ENCODE measurements at places on chromosomes 2 and 18. TPM values are rescaled to one million over a fixed set of nuclear protein-coding genes. Genes with fewer than 3 reads are reported as not detected.

DNA sequence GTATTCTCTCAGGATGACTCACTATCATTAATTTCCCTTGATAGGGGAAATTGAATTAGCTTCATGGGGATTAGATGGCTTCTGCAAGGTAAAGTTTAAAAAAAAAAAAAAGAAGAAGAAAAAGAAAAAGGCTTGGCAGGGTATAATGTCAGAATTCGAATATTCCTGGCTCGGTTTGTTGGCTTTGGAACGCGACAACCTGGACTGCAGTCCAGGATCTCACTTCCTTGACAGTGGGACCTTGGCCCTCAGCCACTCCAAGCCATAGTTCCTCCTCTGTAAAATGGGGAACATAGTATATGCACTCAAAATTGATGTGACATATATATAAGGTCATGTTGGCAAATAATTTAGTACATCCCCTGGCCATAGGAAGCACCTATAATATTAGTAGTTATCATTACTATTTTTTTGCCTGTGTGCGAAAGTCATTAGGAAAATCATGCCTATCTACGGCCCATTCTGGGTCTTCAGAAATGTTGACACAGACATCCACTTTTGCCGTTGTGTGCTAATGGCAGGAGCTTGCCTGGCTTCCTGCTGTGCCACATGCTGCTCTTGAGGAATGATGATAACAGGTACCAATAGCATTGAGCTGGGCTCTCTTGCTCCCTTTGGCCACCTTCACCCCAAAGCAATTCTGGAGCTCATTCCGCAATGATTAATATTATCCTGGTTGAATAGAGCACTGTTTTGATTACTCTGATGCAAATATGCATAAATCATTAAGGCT lies 97.9 kb downstream of the MTCL1 start:
- DNase-seq, result no peak

DNA sequence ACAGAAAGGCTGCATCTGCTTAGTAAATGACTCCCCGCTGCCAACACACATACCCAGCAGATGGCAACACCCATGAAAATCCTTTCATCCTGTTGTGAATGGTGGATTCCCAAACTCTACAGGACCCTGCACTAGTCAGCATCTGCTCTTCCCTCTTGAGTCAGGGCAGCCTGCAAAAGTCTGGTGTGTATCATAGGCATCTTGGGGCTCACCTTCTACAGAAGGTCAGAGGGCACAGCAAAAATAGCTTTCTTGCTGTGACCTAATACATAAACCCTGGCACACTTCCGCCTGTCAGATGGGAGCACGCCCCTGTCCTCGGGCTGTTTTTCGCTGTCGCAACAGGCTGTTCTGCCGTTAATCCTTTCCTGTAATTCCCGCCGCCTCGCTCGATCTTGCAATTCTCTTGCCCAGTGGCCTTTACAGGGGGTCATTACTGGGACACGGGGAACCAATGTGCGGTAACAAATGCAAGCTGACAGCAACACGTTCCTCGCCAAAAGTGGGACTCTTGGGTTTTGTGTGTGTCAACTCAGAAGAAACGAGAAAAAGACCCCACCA lies 19.9 kb upstream of the SCYGR1 start:
- DNase-seq, result no peak

GRCh38 chr2:145146691-145147090 lies 626.8 kb upstream of the ZEB2 start:
- DNase-seq, result no peak

GRCh38 chr18:8520266-8520665 lies 89.0 kb upstream of the RAB12 start:
- no peak for DNase-seq

DNA sequence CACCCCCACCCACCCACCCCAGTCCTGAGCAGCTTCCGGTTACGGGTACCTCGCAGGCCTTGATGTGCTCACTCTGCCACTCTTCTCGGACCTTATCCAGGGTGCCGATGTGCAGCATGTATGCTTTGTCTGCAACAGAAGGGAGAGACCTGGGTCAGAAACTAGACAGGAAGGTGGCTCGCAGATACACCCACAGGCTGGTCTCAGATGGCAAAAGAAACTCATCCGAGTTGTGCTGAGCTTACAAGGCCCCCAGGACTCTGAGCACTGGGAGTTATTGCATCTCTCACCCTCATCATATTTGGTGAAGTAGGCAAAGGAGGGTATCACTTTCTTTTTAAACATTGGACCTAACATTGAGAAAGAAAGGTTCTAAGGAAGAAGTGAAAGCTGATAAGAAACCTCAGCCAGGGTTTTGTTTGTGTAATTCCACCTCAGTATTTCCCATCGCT lies 30.6 kb upstream of the EPG5 start:
- DNase-seq, result no peak

- no peak for DNase-seq
These were observed 101.0 kb upstream of the NT5C1B start for GRCh38 chr2:18690342-18690741.

- DNase-seq, result no peak
These were observed 37.2 kb downstream of the ZNF521 start for GRCh38 chr18:25314838-25315190.

- no peak for DNase-seq
These were observed 81.9 kb downstream of the MOGAT1 start for GRCh38 chr2:222753251-222753824.

DNA sequence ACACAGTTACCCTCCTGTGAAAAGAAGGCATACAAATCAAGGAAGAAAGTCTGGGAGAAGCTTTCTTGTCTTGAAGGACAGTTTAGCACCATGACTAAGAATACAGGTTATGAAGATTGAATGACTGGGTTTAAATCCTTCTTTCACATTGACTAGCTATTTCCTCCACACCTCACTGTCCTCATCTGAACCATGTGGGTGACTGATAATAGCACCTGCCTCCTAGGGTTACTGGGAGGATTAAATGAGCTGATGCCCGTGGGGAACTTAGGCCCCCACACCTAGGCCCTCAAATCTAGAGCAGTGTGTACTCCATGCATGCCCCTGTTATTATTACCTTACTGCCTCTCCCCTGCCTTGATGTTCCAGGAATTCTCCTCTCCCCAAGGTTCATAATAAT lies 202.9 kb downstream of the FBXO15 start:
- DNase-seq, result no peak

DNA sequence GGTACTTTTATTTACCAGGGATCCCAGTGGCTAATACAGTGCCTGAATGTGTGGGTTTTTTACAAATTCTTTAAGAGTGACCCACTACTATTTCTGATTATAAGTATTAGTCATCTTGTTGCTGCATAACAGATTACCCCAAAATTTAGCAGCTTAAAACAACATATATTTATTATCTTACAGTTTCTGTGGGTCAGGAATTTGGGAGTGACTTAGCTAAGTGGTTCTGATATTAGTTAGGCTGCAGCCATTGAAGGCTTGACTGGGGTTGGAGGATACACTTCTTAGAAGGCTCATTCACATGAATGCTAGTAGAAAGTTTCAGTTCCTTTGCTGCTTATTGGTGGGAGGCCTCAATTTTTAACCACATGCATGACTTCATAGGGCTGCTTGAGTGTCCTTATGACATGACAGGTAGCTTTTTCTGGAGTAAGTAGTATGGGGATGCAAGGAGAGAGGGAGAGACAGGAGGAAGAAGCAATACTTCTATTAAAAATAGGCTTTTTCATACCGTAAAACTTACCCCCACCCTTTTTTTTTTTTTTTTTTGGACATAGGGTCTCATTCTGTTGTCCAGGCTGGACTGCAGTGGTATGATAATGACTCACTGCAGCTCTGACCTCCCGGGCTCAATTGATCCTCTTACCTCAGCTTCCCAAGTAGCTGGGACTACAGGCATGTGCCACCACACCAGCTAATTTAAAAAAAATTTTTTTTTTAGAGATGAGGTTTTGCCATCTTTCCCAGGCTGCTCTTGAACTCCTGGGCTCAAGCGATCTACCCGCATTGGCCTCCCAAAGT lies 13.3 kb upstream of the POLE4 start:
- no peak for DNase-seq

GRCh38 chr18:3037423-3037915 lies 24.5 kb upstream of the LPIN2 start:
- no peak for DNase-seq

- no peak for DNase-seq
These were observed 79.8 kb downstream of the ASB1 start for GRCh38 chr2:238506371-238507068.

- DNase-seq, result no peak
These were observed 182.9 kb upstream of the TPO start for GRCh38 chr2:1230155-1230893.

DNA sequence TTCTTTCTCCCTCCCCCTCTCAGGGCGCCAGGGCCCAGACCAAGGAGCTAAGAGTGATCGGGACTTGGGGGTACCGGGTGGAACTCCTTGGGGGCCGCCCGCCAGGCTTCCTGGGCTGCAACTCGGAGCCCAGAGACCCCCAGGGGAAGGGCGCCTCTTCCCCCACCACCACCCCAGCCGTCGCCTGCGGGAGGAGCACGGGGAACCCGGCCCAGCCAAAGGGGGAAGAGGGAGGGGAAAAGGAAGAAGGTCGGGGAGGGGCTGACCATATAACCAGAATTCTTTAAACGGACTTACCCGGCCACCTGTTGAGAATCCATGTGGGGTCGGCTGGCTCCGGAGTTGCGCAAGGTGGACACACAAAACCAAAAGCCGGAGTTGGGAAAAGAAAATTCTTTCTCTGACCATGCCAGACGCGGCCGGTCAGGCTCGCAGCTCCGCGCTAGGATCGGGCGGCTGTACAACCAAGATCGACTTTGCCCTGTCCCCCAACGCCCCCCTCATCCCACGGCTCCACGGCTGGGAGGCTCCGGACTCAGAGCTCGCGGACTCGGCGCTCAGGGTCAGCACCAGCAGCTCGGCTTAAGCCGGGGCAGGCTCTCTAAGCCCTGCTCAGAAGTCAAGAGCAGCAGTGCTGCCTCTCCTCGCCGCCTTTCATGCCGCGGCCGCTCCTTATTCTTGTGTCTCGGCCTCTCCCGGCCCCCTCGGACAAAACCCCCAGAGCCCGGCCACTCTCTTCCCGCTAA lies 6.3 kb upstream of the SIX3 start:
- no peak for DNase-seq

DNA sequence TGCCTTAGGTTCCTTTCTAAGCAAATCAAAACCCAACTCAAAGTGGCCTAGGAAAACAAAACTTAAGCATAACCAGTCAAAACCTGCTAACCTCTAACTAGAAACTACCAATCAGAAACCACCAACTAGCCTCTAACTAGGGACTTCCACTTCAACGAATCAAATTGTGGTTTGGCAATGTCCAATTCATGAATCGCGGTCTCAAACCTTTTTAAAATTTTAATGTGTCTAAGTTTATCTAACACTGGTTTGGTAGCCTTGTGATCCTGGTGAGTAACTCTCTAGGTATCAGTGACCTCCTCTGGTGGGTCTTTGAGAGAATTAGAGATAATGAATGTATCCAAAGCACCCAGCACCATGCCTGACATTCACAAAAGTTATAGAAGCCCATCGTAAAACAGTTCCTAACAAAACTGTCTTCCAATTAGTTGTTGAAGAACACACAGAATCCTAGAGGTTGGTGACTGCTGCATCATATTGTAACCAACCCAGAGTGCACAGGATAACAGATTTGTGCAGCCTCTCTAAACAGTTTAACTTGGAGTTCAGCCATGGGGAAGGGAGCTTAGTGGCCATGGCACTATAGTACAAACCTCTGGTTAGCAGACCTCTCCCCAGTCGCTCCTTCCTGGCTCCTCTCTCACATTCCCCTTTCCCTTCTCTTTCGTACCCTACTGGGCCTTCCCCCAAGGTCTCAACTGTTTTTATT lies 45.2 kb upstream of the B3GNT2 start:
- DNase-seq, result no peak

GRCh38 chr18:13353084-13353823 lies 134.7 kb downstream of the LDLRAD4 start:
- no peak for DNase-seq

DNA sequence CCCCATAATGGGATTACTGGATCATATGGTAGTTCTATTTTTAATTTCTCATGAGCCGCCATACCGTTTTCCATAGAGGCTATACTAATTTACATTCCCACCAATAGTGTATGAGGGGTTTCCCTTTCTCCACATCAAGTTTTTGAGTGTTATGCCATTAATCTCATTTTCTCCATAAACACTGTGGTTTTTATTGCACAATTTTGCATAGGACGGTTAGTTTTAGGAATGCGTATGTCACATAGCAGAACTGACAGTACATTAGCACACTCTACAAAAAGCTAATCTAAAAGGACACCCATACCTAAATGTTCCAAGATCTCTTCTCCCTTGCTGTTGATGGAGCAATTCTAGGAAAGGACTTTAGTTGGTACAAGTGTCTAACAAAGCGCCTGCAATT lies 32.5 kb downstream of the DARS1 start:
- no peak for DNase-seq

GRCh38 chr2:222518570-222519381 lies 94.4 kb downstream of the SGPP2 start:
- DNase-seq, result no peak

- no peak for DNase-seq
These were observed 101.5 kb downstream of the KCNF1 start for GRCh38 chr2:11013196-11013595.

DNA sequence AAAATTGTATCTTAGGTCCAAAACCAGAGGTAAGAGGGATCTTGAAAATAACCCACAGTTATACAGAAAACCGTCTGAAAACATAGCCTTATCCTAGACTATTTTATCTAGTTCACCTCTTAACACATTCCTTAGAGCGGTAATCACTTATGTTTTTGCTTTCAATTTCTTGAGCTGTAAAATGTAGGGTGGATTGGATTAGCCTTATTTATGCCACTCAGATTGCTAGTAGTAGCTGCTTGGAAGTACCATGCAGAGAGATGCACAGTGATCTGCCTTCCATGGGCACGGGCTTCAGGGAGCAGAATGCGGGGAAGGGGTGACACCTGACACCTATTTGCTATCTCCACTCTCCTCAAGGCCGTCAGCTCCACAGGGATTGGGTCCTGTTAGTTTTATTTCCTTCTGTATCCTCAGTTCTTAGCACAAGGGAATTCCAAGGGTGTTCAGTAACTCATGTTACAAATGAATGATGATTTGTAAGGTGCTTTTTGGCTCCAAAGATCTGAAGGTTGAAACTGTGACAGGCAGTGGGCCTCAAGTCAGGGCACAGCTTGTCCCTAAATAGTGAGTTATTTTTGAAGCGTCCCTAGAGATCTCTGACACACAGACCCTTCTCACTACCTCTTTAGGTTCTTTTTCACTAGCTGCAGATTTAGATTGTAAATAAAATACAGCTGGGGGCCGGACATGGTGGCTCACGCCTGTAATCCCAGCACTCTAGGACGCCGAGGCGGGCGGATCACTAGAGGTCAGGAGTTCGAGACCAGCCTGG lies 64.0 kb upstream of the PMAIP1 start:
- no peak for DNase-seq

The FNDC4 gene
- 32.9 TPM for total RNA-seq

The TEX44 gene
- total RNA-seq, result not detected

The TLX2 gene
- total RNA-seq, result not detected

The HNMT gene
- total RNA-seq, result 57.0 TPM

The C1QL2 gene
- total RNA-seq, result not detected

The IL37 gene
- total RNA-seq, result not detected

The TCF23 gene
- not detected for total RNA-seq

The CELF4 gene
- total RNA-seq, result not detected

The CEBPZ gene
- 38.2 TPM for total RNA-seq

The IL36RN gene
- not detected for total RNA-seq

The CAVIN2 gene
- total RNA-seq, result 15.0 TPM

The HOXD1 gene
- total RNA-seq, result not detected

The HOXD12 gene
- not detected for total RNA-seq

The TSPYL6 gene
- not detected for total RNA-seq

The MSH6 gene
- 22.6 TPM for total RNA-seq

The NGEF gene
- 3.6 TPM for total RNA-seq

The MRO gene
- 1.1 TPM for total RNA-seq

The NRP2 gene
- 75.1 TPM for total RNA-seq

Measured in thoracic aorta (tissue), 2 donors.